ENCODE measurements at places on chromosomes 4 and X.

DNA sequence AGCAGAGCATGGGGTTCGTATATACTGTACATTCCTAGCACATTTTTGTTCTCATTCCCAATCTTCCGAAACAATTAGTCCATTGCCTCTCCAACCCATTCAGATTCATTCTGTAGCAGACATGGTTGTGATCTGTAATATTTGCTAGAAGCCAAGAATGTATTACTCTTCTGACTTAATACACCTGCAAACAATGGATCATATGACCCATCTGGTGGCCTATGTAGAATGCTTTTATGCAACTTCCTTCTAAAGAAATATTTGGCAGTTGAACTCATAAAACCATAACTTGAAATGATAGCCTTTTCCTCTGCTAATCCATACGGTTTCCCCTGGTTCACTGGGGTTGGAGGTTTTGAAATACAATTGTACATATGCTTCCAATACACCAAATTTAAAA lies 32.8 kb upstream of the SGMS2 start:
- DNase-seq = no peak

DNA sequence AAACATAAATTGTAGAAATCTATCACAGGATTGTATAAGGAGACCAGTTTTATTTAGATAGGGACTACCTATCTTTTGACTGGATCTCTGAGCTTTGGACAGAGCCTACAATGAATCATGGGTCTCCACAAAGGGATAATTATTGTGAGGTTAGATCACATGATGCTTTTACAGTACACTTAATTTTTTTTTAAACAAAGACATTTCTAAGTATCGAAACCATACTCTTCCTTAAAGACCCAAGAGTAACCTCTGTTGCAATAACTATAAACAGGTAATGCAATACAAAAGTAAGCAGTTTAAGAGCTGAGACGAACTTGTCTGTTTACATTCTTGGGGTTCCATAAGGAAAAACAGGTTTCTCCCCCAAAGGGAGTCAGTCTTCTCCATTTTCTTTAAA lies 64.3 kb upstream of the GABRE start:
- DNase-seq = peak; percentile 1

DNA sequence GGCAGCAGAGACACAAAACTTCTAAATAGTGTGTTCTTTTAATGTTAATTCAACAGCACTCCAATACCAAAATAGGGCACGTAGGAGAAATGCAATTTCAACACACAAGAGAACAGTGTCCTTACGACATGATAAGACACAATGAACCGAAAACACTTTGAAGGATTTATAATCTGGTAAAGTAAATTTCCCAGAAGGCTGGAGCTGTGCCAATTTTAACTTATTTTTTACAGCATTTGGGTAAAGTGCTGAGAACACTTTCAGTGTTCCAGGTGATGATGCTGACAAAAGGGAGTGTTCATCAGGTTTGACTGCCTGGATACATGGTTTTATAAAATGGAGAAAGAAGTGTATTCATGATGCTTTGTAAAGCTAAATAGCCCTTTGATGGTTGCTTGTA lies 76.5 kb downstream of the MAPK10 start:
- DNase-seq = no peak

GRCh38 chrX:374596-374995 lies 12.1 kb downstream of the PPP2R3B start:
- DNase-seq = no peak

- no peak for DNase-seq
Observed at GRCh38 chr4:152954741-152955140, 18.6 kb downstream of the FHDC1 start.

- no peak for DNase-seq
Observed at GRCh38 chr4:78770091-78770642, 6.0 kb upstream of the BMP2K start.

Data from foreskin keratinocyte (primary cell).